ENCODE measurements at places on chromosomes 3 and 15.

- DNase-seq = no peak
These were observed 30.8 kb downstream of the PCOLCE2 start for GRCh38 chr3:142858043-142858442.

DNA sequence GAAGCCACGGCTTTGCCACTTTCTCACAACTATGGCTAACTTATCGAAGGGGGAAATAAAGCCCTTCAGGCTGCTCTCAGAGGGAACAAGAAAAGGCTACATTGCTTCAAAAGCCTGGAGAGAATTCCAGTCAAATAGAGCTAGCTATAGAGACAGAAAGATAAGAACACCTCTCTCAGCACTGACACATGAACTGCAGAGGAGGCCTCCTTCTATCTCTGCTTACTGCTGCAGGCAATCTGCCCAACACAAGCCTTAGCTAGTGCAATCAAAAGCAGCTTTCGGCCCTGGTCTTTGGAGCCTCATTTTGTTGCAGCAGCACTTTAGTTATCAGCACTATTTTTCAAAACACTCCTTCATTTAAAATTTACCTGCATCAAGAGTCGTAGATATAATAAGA lies 118.4 kb upstream of the ROBO1 start:
- peak; percentile 21 for DNase-seq

- DNase-seq = peak; percentile 37
These were observed 39.6 kb downstream of the CBLB start for GRCh38 chr3:105829229-105829628.

GRCh38 chr3:127886956-127887231 lies 28.1 kb upstream of the KBTBD12 start:
- DNase-seq = no peak

- no peak for DNase-seq
These were observed 63.7 kb downstream of the EDEM1 start for GRCh38 chr3:5251196-5251583.

- no peak for DNase-seq
These were observed 126.7 kb upstream of the UBE2E2 start for GRCh38 chr3:23076437-23076836.

- no peak for DNase-seq
These were observed 77.5 kb downstream of the TBL1XR1 start for GRCh38 chr3:177119829-177120228.

DNA sequence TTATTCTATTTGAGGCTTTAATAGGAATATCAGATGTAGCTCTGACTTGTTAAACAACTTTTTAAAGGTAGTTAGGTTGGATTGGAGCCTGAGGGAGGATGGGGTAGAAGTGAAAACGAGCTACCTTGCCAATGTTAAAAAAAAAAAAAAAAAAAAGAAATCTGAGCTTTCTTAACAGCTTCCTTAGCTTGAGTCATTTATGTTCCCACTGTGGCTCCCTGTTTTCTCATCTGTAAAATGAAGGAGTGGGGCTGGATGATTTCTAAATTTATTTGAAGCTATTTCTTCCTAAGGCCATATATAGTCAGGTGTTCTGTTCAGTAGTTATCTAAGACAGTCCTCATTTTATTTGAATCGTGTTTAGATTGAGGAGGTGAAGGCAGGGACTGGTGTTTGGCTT lies 105.7 kb downstream of the EDEM1 start:
- DNase-seq = no peak

- DNase-seq = no peak
These were observed 407.1 kb upstream of the CFAP20DC start for GRCh38 chr3:59456852-59457485.

GRCh38 chr3:10085738-10086137 lies 22.3 kb downstream of the FANCD2OS start:
- DNase-seq = no peak

- DNase-seq = no peak
These were observed 411.5 kb upstream of the PROK2 start for GRCh38 chr3:72196377-72196929.

DNA sequence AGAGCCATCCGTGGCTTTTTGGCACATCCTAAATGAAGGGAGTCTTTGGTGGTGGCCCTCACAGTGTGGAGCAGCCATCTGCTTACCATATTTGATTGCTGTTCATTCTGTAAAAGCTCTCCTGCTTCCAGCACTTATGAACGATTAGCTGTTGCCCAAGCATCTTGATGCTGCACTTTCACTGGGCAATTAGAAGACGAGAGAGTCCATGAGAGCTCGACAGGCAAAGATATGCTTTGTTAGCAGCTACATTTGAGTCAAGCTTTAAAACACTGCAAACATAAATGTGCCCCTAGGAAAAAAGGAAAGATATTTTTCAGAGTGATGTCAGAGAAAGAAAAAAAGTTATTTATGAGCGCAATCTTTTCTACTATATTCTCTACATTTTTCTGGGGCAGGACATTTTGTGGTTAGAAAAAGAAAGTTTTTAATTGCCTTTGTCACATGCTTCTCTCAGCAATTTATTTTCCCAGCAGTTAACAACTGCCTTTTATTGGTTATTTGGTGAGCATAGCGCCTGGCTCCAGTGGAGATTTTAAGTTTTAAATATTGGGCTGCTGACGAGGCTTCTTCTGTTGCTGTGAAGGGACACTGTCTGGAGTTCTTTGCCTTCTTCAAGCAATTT lies 468.4 kb downstream of the C3orf38 start:
- DNase-seq = no peak

DNA sequence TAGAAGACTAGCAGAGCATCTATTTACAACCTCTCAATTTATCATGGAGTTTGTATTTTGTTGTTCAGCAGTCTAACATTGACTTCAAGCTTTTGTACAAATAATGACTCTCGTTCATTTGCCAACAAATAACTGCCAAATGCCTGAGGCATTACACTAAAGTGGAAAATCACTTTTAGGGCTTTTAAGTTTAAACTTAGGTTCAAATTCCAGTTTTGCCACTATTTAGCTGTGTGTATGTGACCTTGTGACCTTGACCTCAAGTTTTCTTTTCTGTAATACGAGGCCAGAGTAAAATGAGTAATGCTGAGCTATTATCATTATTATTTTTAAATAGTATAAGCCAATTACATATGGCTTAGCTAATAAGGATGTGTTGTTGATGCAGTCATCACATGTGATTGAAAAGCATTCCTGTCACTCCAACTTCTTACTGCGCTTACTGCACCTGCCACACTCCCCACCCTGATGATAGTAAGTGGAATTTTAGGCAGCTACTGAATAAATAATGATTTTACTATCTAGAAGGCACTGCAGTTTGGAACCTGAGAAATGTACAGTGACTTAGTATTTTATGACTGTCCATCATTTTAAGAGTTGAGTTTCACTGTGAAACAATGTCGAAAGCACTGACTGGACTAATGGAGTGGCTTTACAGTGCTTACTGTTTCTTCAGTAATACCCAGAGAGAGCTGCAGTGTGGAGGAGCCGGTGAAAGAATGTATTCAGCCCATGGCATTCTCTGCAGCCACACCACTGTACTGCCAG lies 16.3 kb downstream of the ARL8B start:
- no peak for DNase-seq

DNA sequence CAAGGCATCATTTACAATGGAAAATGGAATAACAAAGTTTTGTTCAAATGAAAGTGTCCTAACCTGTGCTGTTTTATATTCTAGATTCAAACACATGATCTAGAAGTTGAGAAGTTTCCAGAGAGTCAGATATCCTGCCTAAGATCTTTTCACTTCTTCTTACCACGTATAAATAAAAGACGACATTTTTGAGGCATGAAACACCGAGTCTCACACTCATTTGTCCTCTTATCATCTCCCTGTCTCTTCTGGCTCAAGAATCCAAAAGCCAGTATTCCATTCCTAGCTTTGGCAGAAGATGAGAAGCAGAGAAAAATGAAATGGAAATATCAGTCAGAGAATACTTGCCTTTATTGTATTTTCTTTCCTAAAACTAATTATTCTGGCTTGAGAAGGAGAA lies 738.6 kb upstream of the NR2F2 start:
- no peak for DNase-seq

GRCh38 chr3:111884411-111885018 lies 25.4 kb downstream of the PHLDB2 start:
- DNase-seq = no peak

- DNase-seq = no peak
These were observed 448.5 kb downstream of the NAALADL2 start for GRCh38 chr3:175307642-175308041.

DNA sequence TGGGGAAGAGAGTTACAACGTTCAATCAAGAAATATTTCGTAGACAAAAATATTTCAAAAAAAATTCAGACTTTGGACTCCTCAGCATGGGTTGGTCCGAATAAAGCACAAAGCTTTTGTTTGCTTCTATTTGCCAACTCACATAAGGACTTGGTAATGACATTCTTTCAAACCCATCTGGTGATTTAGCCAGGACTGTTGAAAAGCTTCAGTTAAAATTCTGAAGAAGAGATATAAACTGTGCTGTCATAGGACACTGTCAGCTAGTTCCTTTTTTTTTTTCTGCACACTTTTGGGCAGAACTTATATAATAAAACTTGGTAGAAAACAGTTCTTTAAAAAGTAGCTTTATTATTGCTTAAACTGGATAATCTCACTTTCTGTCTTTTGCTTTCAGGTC lies 660.8 kb upstream of the SGO1 start:
- DNase-seq = no peak

DNA sequence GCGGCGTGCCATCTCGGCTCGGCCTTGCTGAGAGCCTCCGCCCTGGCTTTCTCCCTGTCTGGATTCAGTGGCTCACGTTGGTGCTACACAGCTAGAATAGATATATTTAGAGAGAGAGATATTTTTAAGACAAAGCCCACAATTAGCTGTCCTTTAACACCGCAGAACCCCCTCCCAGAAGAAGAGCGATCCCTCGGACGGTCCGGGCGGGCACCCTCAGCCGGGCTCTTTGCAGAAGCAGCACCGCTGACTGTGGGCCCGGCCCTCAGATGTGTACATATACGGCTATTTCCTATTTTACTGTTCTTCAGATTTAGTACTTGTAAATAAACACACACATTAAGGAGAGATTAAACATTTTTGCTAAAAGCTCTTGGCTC lies 54.1 kb downstream of the PLXNA1 start:
- DNase-seq = no peak

DNA sequence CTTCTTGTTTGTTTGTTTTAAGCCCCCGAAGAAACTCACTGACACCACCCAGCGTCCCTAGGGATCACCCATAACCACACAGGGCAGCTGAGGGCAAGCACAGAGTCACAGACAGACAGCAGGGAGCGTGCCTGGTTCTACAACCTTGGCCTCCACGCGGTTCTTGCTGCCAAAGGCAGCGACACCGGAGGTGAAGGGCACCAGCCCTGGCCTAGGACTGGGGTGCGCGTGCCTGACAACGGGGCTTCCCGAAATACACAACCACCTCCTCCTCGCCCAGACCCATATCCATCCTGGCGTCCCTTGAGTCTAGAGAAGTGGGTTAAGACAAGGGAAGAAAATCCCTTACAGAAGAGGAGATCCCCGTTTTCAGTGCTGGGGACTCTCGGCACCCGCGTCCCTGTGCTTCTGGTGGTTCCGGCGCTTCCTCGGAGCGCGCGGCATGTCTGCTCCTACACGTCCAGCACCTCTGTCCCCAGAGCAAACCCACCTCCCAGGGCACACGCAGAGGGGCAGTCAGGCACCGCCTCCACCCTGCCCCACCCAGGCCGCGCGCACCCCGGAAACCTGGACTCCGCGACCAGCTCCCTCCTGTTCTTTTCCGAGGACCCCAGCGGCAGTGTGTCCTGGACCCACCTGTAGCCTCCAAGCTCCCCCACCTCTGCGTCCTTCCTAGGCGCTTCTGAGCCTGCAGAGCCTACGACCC lies 911 bp downstream of the RFTN1 start:
- DNase-seq = no peak

- no peak for DNase-seq
These were observed 29.1 kb downstream of the PTX3 start for GRCh38 chr3:157465741-157466140.

GRCh38 chr3:63955036-63955650 lies 43.0 kb upstream of the SCAANT1 start:
- no peak for DNase-seq

- DNase-seq = no peak
These were observed 32.9 kb downstream of the PIK3CB start for GRCh38 chr3:138801792-138802191.

DNA sequence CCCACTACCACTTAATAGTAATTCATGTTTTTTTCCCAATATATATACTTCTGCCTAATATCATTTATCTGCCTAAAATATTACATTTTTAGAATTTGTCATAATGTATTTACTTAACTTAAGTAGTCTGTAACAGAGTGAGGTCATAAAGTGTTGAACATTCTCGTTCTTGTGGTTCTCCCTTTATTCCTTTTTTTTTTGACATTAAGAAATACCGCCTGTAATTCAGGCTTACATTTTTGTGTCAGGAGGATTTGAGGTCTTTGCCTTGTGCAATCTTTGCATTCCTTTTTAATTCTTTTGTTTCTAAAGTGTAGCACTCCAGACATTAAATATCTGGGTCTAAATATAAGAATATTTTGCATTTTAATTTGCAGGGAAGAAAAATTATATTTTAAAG lies 315.4 kb downstream of the PTPRG start:
- DNase-seq = no peak

DNA sequence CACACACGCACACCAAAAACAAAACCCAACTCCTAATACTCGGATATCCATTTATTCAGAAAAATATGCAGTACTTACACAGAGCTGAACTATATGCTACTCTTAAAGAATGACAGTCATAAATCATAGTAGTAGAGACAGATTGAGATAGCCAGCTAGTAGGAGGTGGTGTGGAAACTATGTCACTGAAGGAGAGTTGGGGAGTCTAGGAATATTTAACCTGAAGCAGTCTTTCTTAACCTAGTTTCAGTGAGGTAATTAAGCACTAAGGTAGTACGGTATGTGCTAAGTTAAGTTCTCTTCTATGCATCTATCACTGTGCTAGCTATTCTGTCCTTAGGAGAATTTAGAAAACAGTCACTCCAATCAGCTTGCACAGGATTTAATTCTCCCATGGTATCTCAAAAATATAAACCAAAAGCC lies 54.2 kb downstream of the ANKRD28 start:
- DNase-seq = no peak

DNA sequence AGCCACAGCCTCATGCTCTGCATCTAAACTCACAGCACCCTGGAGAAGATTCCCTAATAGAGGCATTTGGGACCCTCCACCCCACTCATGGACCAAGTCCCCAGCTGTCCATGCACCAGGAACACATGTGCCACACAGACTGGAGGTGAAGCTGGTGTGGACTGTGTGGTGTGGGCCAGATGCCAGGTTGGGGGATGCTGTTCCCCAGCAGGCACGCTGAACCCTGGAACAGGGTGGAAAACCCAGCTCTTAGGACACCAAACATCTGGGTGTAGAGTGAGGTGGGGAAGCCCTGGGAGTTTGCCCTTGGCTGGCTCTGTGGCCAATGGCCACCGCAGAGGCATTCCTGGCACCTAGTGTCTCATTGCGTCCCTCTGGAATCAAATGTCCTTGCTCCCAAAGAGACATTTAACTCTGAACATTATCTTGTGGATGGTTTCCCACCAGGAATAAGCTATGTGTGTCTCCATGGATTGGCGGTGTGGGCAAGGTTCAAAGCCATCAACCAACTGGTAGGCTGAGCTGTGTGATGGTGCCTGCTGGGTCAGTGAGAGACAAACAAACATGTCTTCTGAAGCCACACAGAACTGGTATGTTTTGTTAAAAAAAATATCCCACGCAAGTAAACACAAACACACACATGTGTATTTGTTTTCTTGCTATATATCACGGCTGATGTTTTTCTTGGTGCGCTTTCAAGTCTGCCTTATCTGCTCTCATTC lies 65.0 kb downstream of the EXOG start:
- DNase-seq = no peak

GRCh38 chr15:75721480-75721922 lies 8.9 kb upstream of the CSPG4 start:
- DNase-seq = no peak

- no peak for DNase-seq
These were observed 521.9 kb upstream of the RGMA start for GRCh38 chr15:93610944-93611343.

- DNase-seq = no peak
These were observed 15.7 kb upstream of the CFAP161 start for GRCh38 chr15:81118361-81118760.

Measured in brain microvascular endothelial cell (primary cell).